ENCODE measurements at places on chromosomes 1 and 21.

DNA sequence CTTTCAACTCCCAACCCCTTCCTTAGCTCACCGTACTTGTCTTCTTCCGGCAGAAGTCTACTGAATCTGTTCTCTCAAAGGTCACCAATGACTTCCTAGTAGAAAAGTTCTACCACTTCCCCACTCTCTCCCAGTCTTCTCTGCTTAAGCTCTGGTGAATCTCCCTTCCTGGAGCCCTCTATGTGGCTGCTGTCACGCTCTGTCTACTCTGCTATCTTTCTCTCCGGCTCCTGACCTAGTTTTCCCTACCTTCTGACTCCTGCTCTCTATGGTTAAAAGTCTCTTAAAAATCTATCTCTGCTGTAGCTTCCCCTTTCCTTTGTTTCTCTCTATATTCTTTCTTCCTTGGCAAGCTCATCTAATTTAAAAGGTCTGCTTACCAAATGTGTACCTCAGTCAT is 350.1 kb upstream of the GREM2 start:
- no peak for DNase-seq

GRCh38 chr1:231929311-231929710 is 302.7 kb downstream of the DISC1 start:
- no peak for DNase-seq

GRCh38 chr1:247118946-247119446 is 14.8 kb upstream of the ZNF669 start:
- no peak for DNase-seq

DNA sequence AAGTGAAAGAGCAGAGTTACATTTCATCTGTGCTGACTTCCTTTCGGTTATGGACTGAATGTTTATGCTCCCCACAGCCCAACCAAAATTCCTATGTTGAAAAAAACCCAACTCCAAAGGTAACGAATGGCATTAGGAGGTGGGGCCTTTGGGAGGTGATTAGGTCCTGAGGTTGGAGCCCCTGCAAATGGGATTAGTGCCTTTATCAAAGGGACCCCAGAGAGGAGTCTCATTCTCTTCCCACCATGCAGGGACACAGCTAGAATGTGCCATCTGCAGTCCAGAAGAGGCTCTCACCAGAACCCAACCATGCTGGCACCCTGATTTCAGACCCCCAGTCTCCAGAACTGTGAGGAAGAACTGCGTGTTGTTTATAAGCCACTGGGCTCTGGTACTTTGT is 199.3 kb downstream of the TOMM20 start:
- no peak for DNase-seq
